ENCODE measurements at places on chromosomes 12 and 14.

- no peak for DNase-seq
These were observed 40.3 kb downstream of the CCDC85C start for GRCh38 chr14:99563749-99564129.

DNA sequence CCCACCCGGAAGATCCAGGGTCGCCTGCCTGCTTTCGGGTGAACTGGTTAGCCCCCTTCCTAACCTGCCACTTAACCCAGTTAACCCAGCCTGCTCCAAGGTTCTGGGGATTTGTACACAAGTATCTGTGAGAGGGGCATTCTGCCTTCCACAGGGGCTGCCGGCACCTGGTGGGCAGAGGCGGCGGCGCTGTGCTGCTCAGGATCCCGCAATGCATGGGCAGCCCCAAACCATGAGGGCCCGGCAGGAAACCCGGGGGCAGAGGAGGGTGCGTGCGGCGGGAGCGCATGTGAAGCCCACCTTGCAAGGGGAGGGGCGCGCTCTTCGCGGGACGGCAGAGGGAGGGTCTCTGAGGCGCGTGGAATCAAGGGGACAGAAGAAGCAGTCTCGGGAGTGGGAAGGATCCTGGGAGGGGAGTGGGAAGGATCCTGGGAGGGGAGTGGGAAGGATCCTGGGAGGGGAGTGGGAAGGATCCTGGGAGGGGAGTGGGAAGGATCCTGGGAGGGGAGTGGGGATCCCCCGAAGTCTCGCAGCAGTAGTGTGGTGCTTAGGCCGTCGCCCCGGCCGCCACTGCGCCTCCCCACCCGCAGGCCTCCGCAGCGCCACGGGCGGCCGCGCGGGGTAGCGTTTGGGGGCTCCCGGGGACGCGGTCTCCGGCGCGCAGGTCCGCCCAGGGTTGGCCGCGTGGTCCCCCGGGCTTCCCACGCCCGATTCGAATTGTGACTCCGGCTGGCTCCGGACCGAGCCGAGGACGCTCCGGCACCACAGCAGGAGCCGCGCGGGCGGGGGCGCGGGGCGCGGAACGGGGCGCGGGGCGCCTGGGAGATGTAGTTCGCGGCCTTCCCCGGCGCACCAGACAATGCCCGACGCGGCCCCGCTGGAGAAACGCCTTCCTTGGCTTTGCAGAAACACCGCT is 4.9 kb upstream of the MTA1 start:
- no peak for DNase-seq

DNA sequence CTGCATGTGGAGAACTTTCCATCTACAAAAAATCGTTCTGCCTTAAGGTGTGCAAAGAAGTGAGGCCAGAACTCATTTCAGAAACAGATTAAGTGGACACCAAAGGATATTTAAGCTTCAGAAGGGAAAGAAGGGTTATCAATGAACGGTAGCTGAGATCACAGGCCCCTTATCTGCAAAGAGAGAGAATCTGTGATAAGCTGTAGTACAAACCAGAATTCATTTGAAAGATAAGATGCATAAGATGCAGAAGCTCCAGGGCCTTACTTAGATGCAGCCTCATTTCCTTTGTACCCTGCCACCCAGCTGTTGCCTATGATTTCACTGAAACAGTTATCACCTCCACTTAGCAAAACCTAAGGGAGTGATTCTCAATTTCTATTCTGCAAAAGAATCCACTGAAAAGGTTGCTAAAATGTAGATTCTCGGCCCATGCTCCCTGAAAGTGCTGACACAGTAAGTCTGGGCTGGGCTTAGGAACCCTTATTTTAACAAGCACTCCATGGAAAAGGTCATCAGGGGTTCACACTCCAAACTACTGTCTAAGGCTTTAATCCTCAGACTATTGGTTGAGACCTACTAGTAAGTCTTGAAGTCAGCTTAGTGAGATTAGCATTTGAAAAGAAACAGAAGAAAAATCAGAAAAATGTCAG is 64.8 kb downstream of the HELB start:
- DNase-seq = no peak

DNA sequence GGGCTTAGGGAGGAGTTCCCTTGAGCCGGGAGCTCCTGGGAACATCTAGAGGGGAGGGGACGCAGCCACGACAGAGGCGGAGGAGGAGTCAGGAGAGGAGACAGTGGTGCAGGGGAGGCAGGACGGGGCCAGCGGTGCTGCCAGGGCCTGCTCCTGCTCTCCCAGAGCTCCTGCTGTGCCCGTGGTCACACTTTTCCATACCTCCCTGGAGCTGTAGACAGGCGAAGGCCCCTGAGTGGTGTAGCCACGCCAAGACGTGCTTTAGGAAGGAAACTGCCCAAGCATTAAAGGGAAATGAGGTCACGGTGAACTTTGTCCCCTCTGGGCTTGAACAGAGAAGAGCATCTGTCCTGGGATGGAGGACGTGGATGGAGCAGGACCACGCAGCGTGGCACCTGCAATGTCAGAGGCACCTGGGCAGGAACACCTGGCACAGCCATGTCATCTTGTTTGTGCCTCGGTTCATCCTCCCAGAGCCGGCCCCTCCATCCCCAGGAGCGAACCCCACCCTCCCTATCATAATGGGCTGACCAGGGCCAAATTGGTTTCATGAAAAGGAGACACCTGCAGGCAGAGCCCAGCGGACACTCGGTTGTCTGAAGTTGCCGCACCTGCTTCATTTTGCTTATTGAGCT is 239.5 kb upstream of the SFSWAP start:
- no peak for DNase-seq

DNA sequence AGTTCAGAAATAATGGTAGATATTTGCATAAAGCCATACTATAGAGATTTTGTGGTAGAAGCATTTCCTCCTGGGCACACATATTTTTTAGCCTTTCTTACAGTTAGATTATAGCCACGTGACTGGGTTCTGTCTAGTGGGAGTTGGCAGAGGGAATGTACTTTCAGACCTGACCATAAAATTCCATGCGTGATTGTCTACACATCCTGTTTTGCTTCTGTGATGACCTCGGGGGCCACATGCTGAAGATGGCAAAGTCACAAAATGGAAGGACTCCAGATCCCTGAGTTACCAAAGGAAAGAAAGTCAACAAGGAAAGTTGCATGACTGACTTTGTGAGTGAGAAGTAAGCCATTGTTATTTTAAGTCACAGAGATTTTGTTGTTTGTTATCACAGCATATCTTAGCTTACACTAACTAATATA is 14.6 kb upstream of the MIA2 start:
- no peak for DNase-seq

DNA sequence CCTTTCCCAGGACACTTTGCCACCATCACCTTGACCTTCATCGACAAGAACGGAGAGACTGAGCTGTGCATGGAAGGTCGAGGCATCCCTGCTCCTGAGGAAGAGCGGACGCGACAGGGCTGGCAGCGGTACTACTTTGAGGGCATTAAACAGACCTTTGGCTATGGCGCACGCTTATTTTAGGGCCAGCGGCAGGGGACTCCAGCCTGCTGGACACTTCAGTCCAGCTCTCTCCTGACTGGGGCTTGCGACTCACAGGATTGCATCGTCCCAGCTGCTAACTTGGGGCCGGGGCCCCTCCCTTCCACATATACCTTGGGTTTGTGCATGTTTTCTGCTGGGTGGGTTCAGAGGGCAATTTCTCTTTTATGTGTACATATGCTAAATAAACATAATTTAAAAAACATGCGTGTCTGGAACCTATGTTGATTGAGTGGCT is 11.2 kb downstream of the AHSA1 start:
- no peak for DNase-seq

Measured in forelimb muscle (tissue), 1 donor.